ENCODE measurements at places on chromosomes 2 and 18.

DNA sequence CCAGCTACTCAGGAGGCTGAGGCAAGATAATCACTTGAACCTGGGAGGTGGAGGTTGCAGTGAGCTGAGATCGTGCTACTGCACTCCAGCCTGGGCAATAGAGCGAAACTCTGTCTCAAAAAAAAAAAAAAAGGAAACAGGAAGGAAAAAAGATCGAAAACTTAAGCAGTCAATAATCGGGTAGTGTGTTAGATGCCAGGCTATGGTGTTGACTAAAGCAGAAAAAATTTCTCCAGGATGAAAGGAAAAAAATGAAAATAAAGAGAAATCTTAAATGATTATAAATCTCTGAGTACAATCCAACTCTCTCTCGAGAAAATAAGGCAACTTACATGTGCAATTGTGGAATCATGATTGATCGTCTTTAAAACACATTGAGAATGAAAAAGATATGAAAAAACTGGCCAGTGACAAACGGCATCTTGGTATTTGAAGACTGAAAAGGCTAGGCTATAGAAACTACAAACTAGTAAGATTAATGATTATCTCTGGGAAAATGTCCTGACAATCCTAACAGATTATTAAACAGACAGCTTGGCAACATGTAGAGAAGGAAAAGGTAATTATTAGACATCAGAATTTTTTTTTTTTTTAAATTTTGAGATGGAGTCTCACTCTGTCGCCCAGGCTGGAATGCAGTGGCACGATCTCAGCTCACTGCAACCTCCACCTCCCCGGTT, 16.3 kb upstream of the EPHA4 start:
- DNase-seq, result no peak

DNA sequence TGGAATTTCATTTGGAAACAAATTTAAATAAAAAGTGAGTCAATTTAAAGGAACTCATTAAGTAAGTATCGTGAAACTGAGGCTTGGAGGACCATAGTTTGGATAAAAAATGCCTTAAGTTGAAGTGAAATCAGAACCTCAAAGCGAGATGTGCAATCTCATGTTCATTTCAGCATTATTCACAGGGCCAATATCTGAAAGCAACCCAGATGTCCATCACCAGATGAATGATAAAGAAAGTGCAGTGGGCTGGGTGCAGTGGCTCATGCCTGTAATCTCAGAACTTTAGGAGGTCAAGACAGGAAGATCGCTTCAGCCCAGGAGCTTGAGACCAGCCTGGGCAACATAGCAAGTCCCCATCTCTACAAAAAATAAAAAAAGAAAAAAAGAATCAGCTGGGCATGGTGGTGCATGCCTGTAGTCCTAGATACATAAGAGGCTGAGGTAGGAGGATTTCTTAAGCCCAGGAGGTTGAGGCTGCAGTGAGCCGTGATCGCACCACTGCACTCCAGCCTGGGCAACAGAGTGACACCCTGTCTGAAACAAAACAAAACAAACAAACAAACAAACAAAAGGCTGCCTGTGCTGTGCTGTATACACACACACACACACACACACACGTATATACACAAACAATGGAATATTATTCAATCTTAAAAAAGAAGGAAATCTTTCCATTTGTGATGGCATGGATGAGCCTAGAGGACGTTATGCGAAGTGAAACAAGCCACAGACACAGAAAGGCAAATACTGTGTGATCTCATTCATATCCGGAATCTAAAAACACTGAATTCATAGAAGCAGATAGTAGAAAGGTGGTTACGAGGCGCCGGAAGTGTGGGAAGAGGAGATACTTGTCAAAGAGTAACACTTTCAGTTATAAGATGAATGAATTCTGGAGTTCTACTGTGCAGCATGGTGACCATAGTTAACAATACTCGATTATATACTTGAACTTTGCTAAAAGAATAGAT, 14.5 kb downstream of the SH3RF3 start:
- DNase-seq, result no peak

- no peak for DNase-seq
Measured at GRCh38 chr2:18545384-18545783, 15.1 kb downstream of the RDH14 start.

GRCh38 chr2:241940329-241940728, 70.8 kb downstream of the RTP5 start:
- peak; percentile 46 for DNase-seq

- no peak for DNase-seq
Measured at GRCh38 chr2:32812316-32812715, 134.4 kb upstream of the LTBP1 start.

DNA sequence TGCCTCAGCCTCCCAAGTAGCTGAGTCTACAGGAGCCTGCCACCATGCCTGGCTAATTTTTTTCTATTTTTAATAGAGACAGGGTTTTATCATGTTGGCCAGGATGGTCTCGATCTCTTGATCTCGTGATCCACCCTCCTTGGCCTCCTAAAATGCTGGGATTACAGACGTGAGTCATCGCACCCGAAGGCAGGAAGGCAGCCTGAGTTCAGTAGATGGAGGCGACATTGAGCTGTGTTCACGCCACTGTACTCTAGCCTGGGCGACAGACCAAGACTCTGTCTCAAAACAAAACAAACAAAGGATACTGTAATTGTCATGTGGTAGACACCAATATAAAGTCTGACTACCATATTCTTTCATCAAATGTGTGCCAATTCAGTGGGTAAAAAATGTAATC, 500.9 kb upstream of the DSEL start:
- no peak for DNase-seq

DNA sequence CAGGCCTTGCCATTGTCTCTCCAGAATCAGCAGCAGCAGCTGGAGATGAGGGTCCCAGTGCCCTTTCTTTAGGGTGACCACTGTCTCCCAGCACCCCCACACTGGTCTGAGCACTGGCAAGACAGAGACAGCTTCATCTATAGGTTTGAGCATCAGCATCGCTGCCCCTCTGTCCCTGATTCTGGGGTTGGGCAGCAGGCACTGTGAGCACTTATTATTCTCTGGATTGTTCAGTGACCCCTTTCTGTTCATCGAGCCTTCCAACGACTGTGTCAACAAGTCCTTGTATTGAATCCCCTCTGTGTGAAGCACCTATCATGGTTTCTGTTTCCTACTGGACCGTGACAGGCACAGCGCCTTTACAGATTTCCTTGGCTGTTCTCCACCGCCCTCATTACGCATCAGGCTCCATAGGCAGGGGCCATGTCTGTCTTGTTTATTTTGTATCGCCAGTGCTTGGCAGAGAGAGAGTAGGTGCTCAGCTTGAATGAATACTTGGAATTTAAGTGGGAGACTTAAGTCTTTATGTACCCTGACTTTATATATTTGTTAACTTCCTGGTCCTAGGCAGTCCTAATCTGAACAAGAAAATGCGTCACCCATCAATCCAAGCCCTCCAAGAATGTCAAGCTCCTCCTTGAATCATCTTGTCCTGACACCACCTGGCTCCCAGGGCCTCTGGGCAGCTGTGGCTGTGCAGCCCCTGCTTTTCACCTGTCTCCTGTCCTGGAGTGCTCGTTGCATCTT, 11.4 kb downstream of the MALL start:
- DNase-seq, result no peak

DNA sequence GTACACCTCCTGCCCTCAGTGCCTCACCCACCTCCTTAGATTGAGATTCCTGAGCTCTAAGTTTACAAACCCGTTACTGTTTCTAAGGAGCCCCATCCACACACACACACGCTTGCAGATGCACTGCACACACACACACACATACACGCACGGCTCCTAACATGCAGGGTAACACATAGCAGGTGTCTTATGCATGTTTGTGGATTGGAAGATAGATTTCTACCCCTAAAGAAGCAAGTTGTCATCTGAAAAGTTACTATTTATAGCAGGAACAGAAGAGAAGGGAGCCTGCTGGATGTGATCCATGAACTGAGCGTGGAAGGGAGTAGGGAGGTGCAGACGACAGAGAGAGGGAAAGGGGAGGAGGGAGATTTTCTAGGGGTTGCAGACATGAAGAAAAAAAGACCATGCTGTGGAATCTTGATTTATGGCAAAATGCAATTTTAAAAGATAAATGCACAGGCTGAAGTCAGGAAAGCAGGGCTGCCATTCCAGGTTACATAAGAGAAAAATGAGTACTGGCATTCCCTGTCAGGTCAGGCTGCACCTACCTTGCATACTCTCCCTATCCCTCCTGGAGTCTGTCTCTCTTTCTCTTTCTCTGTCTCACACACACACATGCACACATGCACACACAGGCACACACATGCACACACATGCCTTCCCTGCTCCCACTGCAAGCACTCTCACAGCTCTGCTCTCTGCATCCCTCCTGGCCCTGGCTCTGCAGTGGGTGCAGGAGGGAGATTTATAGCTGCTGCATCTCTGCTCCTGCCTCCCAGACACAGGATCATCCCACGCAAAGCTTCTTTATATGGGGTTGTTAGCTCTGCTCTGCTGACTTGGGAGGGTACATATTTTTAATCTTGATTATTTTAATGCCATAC, 192.6 kb upstream of the MYT1L start:
- DNase-seq, result no peak

DNA sequence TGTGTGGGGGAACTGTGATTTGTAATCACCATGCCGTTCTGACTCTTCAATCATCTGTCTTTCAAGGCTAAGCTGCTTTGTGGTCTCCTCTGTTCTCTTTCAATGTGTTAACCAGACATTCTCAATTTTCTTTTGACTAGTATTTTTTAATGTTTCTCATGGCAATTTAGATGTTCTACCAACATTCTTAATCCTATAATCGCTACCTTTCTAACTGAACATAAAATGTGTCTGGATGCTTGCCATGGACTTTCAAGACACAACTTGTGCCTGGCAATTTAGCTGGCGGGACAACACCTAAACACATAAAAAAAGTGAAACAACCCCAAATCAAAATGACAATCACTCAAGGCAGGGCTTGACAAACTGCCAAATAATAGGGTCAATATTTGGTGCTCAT, 135.0 kb upstream of the ACKR3 start:
- DNase-seq, result no peak

DNA sequence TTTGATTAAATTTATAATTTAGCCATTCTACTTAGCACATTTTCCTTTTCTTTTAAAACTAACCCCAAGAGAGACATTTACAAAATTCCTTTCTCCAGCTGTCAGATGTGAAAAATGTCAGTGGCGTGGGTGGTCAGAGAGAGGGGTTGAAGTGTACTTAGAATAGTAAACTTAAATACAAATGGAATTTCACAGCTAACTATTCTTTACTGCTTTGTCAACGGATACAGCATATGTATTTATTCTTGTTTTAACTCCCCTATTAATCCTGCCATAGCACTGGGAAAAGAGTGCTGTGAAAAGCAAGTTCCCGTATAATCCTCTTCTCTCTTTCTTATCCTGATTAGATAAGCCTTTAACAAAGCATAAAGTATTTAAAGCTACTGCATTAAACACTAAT, 191.4 kb upstream of the CHAC2 start:
- no peak for DNase-seq

GRCh38 chr2:65062843-65063825, 6.9 kb downstream of the CEP68 start:
- no peak for DNase-seq

- DNase-seq, result no peak
Measured at GRCh38 chr2:204260901-204261300, 284.4 kb upstream of the PARD3B start.

GRCh38 chr2:48531141-48531648, 1.2 kb downstream of the STON1 start:
- DNase-seq, result peak; percentile 24

DNA sequence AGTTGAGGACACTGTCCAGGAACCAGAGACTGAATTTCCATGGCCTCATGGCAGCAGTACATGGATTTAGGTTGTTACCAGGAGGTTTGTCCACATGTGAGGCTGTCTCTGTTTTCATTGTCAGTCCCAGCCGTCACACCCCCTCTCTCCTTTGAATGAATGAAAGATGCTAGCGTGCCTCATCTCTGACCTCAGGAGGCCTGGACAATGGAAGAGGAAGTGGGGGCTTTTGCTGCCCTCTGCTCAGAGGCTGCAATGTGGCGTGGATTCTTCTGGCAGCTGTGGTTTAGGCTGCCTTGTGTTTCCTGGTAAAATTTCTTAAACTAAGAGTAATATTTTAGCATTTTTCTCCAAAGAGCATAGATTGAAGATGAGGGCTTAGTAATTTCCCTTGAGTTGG, 47.5 kb downstream of the RAB31 start:
- peak; percentile 59 for DNase-seq

DNA sequence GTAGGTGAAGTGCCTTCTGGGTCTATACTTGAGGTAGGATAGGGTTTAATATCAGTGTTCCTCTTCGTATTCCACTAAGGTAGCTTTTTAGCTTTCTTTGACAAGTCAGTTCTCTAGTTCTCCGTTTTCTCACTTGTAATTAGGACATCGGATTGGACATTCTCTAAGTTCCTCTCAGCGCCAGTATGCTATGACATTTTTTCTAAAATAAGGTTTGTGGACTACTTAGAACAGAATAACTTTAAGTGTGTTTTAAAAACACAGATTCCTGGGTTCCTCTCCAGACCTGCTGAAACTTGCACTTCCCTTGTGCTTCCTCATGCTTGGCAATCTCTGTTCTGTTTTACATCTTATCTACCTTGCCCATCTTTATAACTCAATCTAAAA, 69.3 kb upstream of the YWHAQ start:
- no peak for DNase-seq

DNA sequence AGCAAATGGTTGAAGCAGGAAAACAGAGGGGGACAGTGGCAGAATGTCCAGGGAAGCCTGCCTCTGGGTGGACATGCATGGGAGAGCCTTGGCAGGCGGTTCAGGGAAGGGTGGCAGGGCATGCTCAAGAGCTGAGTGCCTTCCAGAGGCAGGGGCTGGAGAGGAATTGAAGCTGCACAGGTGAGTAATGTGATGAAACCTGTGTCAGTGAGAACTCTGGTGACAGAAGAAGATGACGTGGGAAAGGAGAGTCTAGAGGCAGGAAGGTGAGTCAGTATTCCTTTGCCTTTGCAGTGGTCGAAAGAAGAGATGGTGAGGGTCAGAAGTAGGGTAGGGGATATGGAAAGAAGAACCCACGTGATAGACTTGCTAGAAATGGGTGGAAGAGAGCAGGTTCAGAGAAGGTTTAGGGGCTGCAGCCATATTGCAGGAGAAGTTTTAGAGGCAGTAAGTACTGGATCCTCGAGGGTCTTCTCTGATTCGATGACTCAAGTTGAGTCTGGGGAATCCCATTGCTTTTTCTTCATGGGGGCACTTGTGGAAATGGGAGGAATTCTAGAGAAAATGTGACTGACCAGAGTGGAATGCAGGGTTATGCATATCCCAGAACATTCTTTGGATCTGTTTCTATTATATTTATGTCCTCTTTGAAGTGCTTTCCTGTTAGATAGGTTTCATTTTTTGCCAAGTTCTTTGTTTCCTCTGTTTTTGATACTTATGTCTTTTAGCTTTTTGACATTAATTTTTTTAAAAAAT, 37.4 kb downstream of the TMEM87B start:
- no peak for DNase-seq

GRCh38 chr2:168037778-168038177, 209.6 kb downstream of the STK39 start:
- no peak for DNase-seq

GRCh38 chr18:35076135-35076924, 35.1 kb downstream of the MAPRE2 start:
- DNase-seq, result no peak

Data from hematopoietic multipotent progenitor cell treated with erythropoietin and hydrocortisone succinate and interleukin-3 and kit ligand, for 6 days (in vitro differentiated cells).